ENCODE measurements at places on chromosomes 6 and 20.

DNA sequence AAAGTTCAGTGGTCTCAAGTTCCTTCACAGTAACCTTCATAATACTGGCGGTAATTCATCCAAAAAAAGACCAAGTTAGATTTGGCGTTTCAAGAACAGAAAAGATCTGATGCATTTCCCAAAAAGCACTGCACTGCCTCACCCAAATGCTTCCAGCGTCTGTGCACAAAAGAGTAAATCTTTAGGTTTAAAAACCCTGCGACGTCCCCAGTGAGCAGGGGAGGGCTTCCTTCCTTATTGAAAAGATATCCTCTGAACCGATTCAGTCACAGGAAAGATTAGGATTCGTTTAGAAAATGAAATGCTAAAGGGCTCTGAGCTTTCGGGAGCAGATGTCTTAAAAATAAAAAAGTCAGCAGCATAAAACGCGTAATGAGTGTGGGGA, 654 bp downstream of the TBC1D7 start:
- DNase-seq = no peak

- DNase-seq = no peak
These were observed 39.3 kb downstream of the GFOD1 start for GRCh38 chr6:13447949-13448724.

- DNase-seq = no peak
These were observed 12.1 kb downstream of the TBX18 start for GRCh38 chr6:84752118-84752850.

GRCh38 chr20:46945465-46945864, 50.8 kb downstream of the EYA2 start:
- no peak for DNase-seq

- no peak for DNase-seq
These were observed 37.1 kb downstream of the PLEKHG1 start for GRCh38 chr6:150636808-150637207.

- no peak for DNase-seq
These were observed 215.7 kb downstream of the SYNDIG1 start for GRCh38 chr20:24684956-24685691.

GRCh38 chr6:36445621-36446020, 2.8 kb downstream of the KCTD20 start:
- no peak for DNase-seq

DNA sequence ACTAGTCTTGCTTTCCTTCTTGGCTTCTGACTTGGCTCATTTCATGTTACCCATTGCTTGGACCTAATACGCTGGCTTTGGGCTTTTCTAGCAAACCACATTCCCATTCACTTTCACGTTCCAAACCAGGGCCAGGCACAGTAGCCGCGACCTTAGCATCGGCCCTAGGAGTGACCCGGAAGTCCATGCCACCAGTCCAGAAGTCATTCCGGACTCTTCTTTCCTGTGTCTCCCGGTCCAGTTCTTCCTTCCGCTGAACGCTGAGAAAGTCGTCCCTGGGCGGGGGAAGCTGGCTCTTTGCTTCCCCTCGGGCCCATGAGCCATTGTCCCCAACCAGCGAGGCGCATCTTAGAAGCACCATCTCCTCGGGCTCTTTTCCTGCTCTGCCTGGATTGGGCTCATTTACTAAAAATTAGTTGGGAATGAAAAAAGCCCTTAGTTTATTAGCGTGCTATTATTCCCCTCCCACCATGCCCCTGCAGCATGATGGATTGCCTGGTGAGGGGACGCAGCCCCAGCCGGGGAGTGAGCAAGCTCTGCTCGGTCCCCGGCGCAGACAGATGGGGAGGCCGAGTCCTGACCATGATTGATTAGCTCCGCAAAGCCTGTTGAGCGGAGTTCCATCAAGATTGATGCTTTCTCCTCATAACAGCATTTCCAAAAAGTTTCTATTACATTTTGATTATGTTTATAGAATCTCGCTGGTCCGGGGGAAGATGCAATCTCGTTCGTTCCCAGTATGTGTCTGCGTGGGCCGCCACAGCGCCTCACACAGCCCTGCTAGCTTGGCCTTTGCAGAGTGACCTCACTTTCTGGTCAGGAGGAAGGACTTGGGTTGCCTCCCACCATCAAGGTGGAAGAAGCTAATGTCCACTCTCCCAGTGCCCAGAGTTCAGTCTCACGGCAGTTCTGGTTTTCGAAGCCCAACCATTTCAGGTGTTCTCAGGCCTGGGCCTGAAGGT, 115.1 kb upstream of the TOP1 start:
- no peak for DNase-seq

DNA sequence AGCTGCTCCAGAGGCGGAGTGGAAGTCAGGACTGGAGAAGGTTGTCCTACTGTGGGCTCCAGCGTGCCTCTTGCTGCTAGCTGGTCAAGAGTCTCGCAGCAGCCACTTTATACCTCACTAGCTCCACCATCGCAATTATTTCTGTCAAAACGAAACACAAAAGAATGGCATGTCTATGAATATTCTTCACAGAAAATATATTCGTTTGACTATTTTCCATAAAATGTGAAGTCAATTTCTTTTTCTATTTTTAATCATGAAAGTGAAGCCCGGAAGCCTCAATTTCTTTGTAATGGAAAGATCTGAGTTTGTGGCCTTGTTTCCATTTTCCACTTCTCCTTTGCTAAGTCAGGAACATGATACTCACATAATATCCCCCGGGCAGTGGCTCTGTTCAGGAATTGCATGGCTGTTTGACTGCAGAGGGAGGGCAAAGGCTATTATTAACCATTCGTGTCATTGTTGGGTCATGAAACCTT, 51.7 kb downstream of the DTD1 start:
- no peak for DNase-seq

DNA sequence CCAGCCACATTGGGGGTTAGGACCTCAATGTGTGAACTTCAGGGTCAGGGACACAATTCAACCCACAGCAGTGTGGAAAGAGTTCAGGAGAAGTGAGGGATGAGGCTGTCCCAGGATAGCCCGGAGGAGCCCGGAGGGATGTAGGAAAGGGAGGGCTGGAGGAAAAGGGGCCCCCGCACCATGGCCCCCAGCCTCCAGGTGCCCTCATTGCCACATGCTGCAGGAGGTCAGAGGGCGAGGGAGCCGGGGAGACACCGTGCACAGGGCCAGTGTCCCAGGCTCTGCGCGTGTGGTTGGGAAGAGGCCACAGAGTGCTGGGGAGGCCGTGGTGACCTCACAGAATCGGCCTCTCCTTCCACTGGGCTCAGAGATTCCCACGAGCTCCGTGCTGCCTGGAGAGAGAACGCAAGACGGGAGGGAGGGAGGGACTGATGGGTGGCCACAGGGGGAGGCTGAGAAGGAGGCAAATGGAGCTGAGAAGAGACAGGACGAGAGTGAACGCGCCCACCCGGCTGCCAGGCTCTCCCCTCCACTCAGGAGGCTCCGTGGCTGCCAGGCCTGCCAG, 215.1 kb downstream of the DLL1 start:
- no peak for DNase-seq
